ENCODE measurements at places on chromosomes 16 and 17.

DNA sequence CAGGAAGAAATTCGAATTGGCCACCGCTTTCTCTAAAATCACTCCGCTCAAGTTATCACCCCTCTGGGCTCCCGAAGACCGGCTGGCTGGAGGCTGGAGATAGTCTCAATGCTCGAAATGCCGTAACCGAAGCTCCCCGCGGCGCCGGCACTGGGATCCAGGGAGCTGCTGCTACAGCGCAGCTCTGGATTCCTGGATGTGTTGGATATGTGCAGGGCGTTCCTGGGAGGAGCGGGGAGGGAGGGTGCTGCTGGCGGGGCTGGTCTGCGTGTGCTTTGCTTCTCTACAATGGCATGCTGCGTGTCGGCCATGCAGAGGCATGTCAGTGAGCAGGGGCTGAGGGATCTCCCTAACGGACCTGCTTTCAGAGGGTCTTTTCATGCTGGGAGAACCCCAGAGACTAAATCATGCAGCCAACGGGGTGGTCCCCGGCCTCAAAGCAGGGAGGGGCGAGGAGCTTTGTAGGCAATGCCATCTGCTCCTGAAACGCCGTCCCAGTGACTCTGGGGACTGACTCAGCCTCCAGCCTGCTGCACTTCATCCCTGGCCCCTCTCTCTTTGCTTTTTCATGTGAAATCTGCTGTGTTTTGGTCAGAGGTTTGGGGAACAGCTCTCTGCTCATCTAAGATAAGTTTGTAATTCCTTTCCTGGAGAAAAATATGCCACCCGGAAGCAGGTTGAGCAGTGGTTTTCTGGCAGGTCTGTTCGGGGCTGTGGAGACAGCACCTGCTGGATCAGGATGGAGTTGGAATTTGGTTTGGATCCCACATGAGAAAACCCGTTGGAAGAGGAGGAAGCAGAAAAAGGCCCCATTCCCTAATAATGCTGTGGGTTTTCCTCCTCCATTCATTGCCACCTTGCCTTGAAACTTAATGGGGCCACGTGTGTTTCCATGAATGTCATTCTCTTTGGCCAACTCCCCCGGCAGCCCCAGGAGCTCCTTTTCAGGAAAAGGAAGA lies 311.4 kb downstream of the SEC14L1 start:
- DNase-seq = peak; percentile 83

DNA sequence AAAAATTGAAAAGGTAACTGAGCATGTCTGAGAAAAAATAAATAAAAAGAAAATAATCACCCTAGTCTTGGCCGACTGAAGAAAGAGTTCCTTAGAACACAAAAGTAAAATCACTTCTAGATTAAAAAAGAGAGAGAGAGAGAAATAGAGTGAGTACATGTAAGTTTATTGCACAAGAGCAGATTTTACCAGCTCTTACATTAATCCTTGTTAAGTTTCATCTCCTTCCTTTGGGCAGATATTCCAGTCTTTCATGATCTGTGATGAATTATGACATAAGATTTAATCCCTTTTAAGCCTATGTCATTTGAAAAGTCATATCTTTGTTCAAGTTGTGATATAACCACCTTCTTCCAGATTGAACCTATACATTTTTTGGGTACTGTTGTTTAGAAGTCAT lies 54.8 kb downstream of the NFAT5 start:
- DNase-seq = peak; percentile 46

- no peak for DNase-seq
Measured at GRCh38 chr16:30470632-30470995, 1.9 kb upstream of the ITGAL start.

DNA sequence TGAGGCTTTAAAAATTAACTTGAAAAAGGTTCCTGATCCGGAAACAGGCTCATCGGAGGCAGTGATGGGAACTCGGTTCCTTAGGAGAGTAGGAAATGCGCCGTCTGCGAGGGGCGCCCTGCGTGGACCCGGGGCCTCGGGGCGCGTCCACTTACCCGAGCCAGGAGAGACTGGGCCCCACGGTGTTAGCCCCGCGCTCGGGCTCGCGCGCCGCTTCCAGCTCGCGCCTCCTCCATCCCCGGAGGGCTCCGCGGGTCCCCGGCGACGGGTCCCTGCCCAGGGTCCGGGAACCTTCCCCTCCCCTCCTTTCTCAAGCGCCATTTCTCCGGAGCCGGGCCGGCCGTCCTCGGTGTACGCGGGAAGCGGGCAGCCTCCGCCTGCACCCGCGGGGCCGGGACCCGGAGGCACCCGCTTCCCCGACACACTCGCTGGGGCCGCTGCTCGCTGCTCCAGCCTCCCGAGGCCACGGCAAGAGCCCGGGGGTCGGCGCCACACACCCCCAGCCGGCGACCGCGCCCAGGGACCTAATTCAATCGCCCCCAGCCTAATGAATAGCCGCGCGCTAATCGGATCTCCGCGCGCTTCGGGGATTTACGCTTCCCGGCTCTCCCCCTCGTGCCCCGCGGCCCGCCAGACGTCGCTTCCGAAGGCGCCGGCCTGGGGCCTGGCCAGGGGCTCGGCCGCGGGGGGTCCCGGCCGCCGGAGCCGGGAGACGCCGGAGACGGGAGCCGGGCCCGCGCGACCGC lies 2.2 kb upstream of the BAHCC1 start:
- DNase-seq = no peak

DNA sequence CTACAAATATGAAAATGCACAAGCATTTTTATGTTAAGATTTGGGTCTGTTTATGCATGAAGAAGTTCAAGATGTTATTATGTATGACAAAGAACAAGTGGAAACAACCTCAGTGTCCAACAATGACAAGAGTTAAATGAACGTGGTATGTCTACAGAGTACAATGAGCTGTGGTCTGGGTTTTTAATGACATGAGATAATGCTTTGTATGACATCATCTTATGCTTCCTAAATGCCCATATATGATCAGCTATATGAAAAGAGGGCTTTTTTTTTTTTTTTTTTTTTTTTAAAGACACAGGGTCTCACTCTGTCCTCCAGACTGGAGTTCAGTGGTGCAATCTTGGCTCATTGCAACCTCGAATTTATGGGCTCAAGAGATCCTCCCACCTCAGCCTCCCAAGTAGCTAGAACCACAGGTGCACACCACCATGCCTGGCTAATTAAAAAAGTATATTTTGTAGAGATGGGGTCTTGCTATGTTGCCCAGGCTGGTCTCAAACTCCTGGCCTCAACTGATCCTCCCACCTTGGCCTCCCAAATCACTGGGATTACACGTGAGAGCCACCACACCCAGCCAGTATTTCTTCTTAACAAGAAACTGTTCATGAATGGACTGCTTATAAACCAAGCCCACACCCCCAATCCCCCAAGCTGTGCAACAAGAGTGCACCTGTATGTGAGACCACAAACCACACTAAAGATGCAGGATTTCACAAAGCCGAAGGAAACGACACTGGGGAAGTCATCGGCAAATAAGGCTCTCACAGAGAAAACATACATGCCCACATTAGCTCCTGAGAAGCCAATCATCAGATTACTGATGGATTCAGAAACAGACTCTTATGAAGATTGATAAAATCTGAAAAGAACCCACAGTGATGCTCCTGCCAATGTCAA lies 114.5 kb downstream of the CPPED1 start:
- no peak for DNase-seq

GRCh38 chr17:30332057-30332542 lies 1.8 kb downstream of the TMIGD1 start:
- peak; percentile 63 for DNase-seq

- DNase-seq = no peak
Measured at GRCh38 chr16:74770831-74771526, 3.6 kb downstream of the FA2H start.

- peak; percentile 61 for DNase-seq
Measured at GRCh38 chr16:4682616-4683254, 10.6 kb upstream of the NUDT16L1 start.

DNA sequence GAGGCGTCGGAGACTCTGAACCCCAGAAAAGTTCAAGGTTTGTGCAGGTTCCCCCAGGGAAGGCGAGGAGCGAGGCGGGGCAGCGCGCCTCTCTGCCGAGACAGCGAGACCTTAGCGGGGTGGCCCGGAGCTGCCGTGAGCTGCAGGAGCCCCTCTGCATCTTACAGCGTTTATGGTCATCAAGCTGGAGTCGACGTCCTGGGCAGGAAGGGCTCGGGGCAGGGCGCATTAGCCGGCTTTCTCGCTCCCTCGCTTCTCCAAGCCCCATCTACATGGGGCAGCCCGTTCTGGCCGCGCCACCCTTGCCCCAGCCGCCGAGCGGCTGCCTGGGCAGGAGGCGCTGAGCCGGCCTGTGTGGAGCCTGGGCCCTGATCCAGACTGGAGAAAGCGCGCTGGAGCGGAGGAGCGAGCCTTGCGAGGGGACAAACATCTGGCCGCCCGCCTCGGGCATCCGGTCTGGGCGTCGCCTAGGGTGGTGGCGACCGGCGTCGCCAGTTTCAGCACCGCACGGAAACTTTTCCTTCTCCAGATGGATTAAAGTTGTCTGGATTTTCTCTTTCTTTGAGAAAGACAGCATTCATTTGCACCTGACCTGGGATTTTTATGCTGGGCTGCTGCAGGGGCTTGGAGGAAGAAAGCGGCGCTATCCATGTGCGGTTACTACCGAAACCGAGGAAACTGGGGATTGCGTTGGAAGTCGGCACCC lies 750 bp downstream of the TMEM132E start:
- DNase-seq = peak; percentile 10
